ENCODE measurements at places on chromosomes 6 and 20.

GRCh38 chr6:87274660-87275274 is 47.6 kb upstream of the SMIM8 start:
- DNase-seq, result no peak

DNA sequence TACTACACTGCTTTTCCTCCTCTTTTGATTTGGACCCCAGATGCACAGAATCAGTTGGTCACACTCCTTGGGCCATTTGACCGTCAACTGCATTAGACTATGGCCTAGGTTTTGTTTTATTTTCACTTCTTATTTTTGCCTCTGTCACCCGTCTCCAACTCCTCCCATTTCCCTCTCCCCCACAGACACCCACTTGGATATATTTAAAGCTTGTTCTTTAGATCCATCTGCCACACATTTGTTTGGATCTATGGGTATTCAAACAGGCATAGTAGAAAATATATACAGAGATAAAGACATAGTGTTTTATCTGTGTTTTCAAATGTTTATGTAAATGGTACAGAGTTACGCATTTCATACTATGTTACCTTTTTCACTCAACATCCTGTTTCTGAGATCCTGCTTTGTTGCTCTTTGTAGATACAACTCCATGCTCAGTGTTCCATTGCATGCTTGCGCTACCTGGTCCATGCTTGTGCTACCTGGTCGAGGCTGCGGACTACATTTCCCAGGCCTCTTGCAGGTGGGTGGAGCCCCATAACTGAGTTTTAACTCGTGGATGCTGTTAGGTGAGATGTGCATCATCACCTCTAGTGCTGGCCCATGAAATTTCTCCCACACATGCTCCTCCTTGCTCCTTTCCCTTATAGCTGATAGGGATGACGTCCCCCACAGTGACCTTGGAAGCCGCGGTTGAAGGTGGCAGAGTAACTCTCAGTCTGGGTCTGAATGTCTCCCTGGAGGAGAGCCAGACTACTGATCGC is 11.5 kb upstream of the PREX1 start:
- DNase-seq, result no peak

DNA sequence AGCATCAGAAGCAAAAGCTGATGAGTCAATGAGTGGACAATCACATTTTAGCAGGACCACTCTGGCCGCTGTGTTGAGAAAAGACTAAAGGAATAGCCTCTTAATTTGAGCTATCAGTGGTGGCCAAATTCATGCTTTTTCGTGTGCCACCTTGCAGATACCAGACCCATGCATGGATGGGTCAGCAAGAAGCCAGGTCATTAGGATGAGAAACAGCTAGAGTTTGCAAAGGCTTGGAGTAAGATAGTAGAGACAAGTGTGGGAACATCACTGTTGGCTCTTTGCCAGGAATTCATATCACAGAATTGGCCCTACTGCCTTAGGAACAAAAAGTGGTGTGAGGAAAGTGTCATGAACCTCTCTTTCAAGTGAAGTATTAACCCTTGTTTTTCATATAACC is 25.5 kb downstream of the MRAP2 start:
- no peak for DNase-seq

DNA sequence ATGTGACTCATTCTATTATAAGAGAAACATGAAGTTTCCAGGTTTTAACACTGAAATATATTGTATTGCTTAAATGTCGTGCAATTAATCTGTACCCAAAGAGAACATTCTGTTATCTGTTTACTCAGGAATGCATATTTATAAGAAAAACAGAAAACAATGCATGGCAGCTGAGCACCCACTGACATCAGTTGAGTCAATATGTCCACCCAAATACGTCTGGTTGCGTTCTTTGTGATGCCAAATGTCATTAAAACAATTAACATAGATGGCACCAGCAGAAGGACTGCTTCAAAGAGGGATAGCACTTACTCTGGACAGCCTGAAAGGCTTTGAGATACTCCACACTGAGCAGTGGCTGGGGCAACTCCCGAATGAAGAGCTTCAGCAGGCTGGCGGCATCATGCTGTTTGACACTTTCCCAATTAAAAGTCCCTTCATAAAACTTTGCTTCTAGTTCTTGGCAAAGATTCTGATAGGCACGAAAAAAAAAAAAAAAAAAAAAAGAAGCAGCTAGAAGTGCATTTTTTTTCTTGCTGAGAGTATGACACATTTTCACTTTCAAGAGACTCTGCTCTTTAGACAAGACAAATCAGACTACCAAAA is 102.3 kb downstream of the ARHGAP18 start:
- no peak for DNase-seq

- DNase-seq, result no peak
Measured at GRCh38 chr6:40620574-40621240, 33.5 kb upstream of the LRFN2 start.

GRCh38 chr20:20014659-20015058 is 2.5 kb upstream of the NAA20 start:
- no peak for DNase-seq

DNA sequence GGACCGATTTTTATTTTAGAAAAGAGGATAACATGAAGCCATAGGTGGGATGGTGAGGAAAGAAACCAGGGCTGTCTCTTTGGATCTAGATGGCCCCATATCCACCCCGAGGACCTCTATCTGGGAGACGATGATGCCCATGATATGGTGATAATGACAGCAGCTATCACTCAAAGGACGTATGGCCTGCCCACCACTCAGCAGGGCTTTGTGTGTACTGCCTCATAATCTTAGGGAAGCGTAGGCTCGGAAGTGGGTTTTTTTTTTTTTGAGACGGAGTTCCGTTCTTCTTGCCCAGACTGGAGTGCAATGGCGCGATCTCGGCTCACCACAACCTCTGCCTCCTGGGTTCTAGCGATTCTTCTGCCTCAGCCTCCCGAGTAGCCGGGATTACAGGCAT is 8.2 kb upstream of the TAF8 start:
- no peak for DNase-seq

DNA sequence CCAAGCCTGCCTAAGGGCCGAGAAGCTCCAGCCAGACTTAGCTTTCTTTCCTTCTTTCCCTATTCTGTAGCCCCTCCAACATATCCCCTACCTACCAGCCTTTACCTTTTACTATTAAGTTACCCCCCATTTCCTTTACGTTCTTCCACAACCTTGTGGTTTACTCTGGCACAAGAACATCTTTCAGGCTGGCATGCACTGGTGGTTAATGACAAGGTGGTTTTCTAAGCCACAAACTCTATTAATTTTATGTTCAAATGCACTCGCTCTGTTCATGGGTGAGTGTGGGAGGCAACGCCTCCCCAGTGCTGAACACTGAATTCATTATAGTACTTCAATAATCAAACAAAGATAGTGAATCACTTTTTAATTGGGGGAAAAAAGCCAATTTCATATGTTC is 64.4 kb downstream of the TRERF1 start:
- DNase-seq, result no peak

DNA sequence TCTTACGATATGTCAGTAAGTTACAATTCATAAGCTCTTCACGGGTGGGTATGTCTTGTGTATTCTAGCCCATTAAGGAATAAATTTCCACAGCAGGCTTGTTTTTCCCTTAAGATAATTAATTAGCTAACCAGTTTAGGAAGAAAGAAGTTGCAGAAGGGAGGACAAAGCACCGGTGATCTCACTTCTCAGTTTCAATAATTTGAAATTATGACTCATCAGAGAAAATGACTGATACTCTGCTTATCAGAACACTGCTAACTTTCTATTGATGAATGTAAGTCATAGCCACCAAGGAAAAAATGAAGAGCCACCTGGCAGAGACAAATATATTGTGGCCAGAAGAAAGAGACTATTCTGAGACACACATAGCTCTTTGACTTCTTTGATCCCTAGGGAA is 35.0 kb upstream of the ENTPD6 start:
- DNase-seq, result no peak

DNA sequence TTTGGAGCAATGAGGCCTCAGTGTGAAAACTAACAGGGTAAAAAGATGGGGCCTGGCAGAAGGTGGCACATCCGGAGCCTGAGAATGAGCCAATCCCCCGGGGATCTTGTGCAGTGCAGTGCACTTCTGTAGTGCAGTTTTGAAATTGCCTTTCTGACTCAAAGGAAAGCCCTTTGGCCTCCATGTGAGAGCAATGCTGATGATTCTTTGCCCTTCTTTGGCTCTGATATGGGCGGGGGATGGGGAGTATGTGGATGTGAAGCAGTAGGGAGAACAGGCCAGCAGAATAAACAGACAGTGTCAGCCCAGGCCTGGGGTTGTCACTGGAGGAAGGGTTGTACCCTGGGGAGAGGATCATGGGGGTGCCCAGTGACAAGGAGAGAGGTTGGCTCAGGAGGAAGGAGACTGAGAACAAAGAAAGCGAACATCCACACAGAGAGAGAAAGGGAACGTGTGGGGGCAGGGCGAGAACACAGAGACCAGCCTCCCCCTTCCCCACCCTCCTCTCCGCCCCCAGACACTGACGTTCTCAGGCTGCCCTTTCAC is 351.2 kb downstream of the CDC5L start:
- no peak for DNase-seq

GRCh38 chr6:139988685-139989084 is 614.2 kb upstream of the CITED2 start:
- DNase-seq, result no peak

GRCh38 chr6:102761872-102762271 is 1368.4 kb downstream of the GRIK2 start:
- no peak for DNase-seq

- no peak for DNase-seq
Measured at GRCh38 chr6:113731541-113731940, 125.6 kb upstream of the MARCKS start.

DNA sequence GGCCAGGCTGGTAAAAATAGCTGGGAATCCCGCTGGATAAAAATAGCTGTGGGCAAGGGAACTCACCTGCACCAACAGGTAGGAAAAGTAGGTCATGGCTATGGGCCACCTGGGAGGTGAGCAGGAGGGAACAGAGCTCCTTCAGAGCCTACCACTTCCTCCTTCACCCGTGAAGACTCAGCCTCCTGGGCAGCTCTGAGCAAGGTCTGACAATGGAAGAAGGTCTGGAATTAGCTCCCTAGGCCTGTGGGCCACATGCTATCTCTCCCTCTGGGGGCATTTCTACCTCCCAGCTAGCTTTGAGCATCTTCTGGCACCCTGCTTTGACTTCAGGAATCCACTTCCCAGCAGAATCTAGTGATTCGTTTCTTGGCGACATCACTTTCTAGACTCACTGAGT is 153.9 kb downstream of the MRPL14 start:
- DNase-seq, result no peak

DNA sequence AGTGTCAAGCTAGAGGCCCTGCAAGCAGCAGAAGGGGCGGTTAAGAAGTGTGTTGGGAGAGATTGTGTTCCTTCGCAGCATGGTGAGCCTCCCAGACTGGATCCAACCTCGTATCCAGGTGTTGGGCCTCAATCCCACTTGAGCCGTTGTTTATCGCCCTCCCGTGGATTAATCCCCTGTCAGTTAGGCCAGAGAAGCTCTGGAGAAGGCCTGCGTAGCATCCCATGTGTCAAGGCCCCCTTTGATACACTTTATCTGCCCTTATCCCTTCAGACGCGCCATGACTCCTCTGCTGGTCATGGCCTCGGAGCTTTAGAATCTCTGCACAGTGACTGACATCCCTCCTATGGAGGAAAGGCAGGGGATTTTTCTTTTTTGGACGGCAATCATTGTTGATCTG is 181.0 kb downstream of the ZFP64 start:
- DNase-seq, result no peak

- no peak for DNase-seq
Measured at GRCh38 chr6:106146852-106147351, 60.8 kb downstream of the PRDM1 start.

GRCh38 chr6:36751091-36751490 is 53.5 kb downstream of the RAB44 start:
- DNase-seq, result no peak

DNA sequence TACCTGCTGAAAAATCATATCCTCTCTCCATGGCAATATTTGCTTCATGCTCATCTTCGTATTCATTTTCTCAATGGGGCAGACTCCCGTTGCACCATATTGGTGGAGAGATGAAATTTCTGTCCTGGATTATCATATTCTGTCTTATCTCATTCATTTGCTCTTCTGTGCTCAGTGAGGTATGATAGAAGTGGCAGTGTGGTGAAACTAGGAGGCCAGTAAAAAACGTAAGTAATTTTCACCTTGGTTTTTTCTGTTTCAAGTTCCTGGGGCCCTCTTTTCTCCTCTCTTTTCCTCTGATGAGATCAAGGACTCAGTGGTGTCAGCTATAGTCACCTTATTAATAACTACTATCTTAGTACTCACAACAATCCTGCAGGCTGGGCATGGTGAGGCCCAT is 182.5 kb upstream of the HDAC2 start:
- no peak for DNase-seq

GRCh38 chr6:88650029-88650619 is 313.3 kb downstream of the RNGTT start:
- DNase-seq, result no peak

- DNase-seq, result no peak
Measured at GRCh38 chr20:63977739-63978276, 1.6 kb downstream of the SAMD10 start.

- no peak for DNase-seq
Measured at GRCh38 chr6:29709188-29709587, 14.0 kb upstream of the HLA-F start.

- no peak for DNase-seq
Measured at GRCh38 chr20:24879875-24880274, 69.2 kb upstream of the CST7 start.

GRCh38 chr6:43737272-43738081 is 32.5 kb upstream of the VEGFA start:
- no peak for DNase-seq

GRCh38 chr6:19159089-19159488 is 678.1 kb upstream of the ID4 start:
- no peak for DNase-seq

DNA sequence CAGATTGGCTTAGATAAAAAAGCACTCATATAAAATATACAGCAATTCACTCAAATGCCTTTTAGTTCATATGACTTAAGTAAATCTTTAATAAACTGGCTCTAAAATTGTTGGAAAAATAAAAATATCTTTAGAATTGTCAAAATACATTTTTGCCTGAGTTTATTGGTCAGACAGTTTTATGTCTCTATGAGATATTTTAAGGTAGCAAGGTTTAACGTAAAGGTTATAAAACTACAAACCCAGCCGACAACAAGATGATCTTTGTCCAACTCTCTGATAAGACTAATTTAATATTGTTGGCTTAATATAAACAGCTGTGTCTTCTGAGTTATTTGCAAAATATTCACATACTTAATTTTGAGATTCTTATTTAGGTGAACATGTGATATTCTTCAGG is 39.5 kb downstream of the RNASET2 start:
- no peak for DNase-seq

DNA sequence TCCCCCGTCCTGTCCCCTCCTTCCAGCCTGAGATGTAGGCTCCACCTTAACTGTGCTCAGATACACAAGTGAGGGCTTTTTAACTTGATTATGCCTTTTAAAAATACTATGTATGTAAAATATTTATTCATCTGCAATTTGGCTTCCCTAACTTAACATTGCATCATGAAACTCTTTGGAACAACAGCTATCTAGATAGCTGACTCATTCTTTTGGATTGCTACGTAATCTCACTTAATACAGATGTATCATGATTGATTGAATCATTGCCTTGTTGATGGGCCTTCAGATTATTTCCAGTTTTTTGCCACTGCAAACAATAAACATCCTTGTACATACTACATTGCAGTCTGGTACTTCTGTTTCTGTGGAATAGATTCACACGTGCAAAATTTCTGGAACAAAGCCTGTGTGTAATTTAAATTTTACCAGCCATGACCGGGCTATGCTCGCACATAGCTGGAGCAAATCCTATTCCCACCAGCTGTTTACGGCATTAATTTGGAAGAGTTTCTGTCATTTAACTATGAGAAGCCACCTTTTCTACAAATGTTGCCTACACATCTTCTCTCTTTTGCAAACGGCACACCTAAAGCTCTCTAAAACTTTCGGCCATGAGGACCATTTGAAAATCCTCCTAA is 6.5 kb downstream of the PRND start:
- DNase-seq, result no peak

Measured in T-cell (primary cell).